ENCODE measurements at places on chromosomes 11 and 22.

- no peak for DNase-seq
Measured at GRCh38 chr11:133266986-133267385, 265.3 kb downstream of the OPCML start.

GRCh38 chr11:108223348-108224149, 682 bp downstream of the ATM start:
- no peak for DNase-seq

DNA sequence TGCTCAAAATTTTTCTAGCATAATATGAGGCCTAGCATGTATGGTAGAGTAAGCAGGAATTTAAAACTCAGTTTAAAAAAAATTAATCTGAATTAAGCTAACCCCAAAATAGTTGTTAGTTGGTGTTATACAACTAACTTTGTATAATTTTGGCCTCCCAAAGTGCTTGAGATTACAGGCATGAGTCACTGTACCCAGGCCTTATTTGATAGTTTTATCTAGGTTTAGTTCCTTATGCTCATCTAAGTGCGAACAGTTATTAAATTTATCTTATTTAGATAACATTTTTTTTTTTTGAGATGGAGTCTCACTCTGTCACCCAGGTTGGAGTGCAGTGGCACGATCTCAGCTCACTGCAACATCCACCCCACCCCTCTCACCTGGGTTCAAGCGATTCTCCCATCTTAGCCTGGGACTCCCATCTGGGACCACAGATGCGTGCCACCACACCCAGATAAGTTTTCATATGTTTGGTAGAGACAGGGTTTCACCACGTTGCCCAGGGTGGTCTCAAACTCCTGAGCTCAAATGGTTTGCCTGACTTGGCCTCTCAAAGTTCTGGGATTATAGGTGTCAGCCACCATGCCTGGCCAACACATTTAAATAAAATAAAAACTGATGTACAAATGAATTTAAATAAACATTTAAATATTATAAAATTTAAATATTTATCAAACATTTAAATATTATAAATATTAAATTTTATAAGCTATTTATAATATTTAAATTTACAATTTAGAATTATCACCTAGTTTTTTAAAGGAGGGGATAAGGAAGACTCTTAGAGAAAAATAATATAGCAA, 7.5 kb downstream of the IL18 start:
- no peak for DNase-seq

- no peak for DNase-seq
Measured at GRCh38 chr11:2760196-2760871, 60.5 kb upstream of the KCNQ1OT1 start.

- DNase-seq, result no peak
Measured at GRCh38 chr11:73225001-73225686, 7.1 kb downstream of the P2RY2 start.

GRCh38 chr11:95242091-95242844, 11.3 kb upstream of the SESN3 start:
- no peak for DNase-seq

- no peak for DNase-seq
Measured at GRCh38 chr22:36102995-36103394, 57.6 kb downstream of the APOL3 start.

- DNase-seq, result no peak
Measured at GRCh38 chr11:30488304-30488998, 97.7 kb downstream of the MPPED2 start.

- no peak for DNase-seq
Measured at GRCh38 chr11:131889146-131889577, 518.7 kb downstream of the NTM start.

- DNase-seq, result no peak
Measured at GRCh38 chr11:109788948-109789490, 304.2 kb upstream of the ZC3H12C start.

DNA sequence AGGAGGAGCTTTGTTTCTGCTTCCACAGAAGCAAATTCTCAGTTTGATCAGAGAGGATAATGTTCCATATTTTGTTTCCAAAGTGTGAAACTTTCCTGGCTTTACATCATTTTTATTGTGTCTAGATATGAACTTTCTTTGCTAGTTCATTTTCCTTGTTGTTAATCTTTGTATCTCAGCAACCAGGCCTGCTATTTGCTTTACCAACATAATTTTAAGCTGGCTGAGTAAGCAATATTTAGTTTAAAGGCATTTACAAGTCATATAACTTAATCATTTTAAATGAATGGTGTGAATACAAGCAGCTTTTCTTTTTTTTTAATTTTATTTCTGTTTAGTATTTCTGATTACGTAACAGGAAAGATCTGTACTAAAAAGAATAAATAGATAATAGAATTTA, 15.2 kb downstream of the NUCB2 start:
- DNase-seq, result no peak

DNA sequence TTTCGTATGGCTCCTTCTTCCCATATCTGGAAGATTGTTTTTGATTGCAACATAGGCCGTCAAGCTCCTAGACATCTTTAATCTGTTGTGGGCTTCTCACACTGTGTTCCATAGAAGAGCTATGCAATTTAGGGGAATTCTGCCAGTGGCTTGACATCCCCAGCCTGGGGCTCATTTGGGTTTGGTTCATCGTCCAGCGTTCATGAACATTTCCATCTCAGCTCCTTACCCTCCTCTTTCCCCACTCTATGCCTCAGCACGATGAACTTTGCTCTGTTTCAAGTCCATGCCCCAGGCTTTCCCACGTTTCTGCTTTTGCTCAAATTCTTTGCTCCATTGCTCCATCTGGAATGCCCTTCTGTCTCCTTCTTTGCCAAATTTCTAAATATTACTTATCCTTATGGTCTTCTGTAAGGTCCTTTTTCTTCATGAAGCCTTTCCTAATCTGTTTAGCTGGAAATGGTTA, 26.1 kb upstream of the CLMP start:
- no peak for DNase-seq

DNA sequence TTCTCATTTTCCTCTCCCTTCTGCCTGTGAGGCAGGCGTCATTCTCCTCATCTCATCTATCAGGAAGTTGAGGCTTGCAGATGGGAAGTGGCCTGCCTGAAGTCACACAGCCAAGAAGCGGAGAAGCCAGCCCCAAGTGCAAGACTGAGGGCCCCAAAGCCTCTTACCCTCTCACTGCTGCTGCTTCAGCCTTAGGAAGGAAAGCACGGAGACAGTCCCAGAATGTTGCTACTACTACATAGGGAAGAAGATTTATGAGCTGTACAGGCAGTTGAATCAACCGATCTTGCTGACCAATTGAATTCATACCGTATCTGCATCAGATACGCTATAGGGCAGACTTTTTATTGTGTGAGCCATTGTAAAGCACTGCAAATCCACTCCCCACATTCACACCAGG, 89.0 kb downstream of the CWC15 start:
- DNase-seq, result no peak

DNA sequence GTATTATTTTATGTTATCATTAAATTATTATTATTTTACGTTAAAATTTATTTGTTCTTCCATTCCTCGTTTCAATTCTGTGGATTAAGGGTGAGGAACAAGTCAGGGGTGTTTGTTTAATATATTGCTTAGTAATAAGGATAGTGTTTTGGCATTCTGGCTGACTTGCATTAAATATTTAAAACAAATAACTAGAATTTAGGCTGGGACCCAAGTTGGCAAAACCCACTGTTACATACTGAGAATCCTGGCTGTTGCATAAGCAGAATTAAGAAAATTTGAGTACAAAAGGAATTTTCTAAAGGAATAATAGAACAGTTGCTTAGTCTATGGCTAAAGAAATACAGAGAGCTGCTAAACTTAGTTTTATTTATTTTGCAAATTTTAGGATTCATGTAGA, 196.4 kb downstream of the GUCY1A2 start:
- no peak for DNase-seq

DNA sequence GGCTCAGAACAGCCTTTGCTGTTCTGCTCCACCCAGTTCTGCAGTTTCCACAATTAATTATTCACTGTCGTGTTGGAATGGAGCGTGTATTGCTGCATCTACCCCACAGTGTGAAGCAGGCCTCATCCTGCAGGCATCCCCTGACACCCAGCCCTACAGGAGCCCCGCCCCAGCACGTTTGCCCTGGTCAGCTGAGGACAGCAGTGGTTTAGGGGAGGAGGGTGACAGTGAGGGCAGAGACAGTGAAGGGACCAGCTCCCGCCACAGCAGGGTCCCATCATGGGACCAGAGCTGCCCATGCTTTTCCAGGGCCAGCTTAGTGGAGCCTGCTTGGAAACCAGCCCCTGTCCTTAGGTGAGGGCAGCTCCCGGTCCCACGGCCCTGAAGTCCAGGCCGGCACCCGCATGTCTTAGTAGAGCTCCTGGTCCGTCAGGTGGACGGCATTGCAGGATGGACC, 273.0 kb downstream of the TBC1D22A start:
- DNase-seq, result no peak

- DNase-seq, result no peak
Measured at GRCh38 chr11:23370580-23371275, 510.5 kb upstream of the CCDC179 start.

GRCh38 chr11:95339086-95339901, 108.3 kb upstream of the SESN3 start:
- no peak for DNase-seq

GRCh38 chr11:119783466-119784400, 54.7 kb upstream of the NECTIN1 start:
- DNase-seq, result no peak

- no peak for DNase-seq
Measured at GRCh38 chr11:86749376-86749775, 51.0 kb upstream of the PRSS23 start.

- no peak for DNase-seq
Measured at GRCh38 chr11:8356721-8357504, 93.2 kb upstream of the LMO1 start.

- DNase-seq, result no peak
Measured at GRCh38 chr22:25760848-25761595, 19.0 kb downstream of the MYO18B start.

GRCh38 chr22:50264946-50265669, 3.6 kb upstream of the MAPK12 start:
- DNase-seq, result no peak

- no peak for DNase-seq
Measured at GRCh38 chr22:47202819-47203553, 440.5 kb downstream of the TBC1D22A start.

- no peak for DNase-seq
Measured at GRCh38 chr11:76166314-76166713, 40.0 kb downstream of the WNT11 start.

DNA sequence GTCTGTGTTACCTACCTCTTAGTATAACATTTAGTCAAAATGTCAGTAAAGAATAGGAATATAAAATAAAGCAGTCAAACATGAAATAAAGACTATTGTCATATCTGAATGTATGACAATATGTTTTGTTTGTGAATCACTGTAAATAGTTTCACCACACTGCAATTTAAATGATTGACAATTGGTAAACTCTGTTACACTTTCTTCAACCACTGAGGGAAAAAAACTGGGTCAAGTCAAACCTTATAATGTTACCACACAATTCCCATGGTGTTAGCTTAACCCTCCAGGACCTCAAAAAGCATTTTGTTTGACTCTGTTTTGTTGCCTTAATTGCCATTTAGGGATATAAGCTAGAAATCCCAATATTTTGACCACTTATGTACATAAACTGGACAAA, 10.5 kb upstream of the MMP13 start:
- DNase-seq, result no peak

Data from activated CD4-positive, CD25-positive, alpha-beta regulatory T cell (primary cell).